ENCODE measurements at places on chromosomes 6 and 20.

DNA sequence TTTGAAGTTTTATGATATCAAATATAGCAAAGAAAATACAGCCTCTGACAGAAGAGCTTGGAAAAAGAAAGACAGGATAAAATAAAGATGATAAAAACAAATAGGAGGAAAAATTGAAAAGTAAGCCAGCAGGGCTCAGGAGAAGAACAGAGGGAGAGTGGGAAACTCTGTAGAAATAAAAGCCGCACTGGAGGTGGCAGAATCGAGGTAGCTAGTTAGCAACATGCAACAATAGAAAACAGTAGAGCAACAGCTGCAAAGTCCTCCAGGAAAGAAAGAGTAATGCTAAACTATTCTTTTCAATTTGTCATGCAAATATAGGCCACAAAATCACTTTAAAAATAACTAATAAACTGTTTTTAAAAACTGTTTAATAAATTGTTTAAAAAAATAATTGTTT is 28.8 kb downstream of the HBS1L start:
- DNase-seq, result no peak

DNA sequence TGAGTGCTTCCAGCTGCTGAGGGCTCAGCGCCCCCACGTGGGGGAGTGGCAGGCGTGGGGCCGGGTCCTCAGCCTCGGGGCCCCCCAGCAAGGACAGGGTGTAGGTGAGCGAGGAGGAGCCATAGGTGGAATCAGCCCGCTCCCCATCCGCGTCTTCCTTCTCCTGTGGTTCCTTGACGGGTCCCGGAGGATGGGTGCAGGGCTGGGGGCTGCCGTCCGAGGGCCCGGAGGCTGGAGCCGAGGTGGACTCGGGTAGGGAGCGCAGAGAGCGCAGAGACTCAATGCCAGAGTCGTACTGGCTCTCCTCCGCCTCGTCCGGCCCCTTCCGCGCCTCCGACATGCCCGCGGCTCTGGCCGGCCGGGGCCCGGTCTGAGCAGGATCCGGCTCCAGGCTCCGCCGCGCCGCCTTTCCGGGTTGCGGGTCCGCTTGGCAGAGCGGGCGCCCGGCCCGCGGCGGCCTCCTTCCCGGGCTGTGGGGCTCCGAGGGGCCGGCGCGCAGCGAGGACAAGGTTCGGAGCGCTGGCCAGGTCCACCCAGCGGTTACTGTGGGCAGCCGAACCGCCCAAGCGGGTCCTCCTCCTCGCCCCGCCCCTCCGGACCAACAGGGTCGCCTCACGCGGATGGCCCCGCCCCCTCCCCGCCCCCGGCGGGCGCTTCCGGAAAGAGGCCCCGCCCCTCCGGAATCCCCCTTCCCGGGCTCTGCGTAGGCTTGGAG is at the start of gene NFKBIE:
TSS of gene NFKBIE (minus strand) at position 545 of the 715 bp plus-strand sequence. CDS start at position 340, 205 bp downstream.
- peak; percentile 65 for DNase-seq

GRCh38 chr6:23180504-23181293 is 611.3 kb downstream of the HDGFL1 start:
- no peak for DNase-seq

DNA sequence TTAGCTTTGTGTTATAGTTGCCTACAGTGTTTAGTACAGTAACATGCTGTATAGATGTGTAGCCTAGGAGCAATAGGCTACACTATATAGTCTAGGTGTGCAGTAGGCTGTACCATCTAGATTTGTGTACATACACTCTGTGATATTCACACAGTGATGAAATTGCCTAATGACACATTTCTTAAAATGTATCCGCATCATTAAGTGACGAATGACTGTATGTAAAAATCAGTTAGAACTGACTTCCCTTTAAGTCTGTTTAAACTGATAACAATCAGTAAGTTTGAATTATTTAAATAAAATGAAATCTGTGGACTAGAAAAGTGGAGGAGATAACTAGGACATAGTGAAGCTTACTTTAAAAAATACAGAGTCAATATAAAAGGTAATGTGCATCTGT is 176.1 kb downstream of the CDKAL1 start:
- no peak for DNase-seq
